ENCODE measurements at places on chromosomes 7 and 10. TPM values are rescaled to one million over a fixed set of nuclear protein-coding genes. Genes with fewer than 3 reads are reported as not detected.

- peak; percentile 61 for DNase-seq
Measured at GRCh38 chr7:95690367-95690947, 81.9 kb upstream of the DYNC1I1 start.

DNA sequence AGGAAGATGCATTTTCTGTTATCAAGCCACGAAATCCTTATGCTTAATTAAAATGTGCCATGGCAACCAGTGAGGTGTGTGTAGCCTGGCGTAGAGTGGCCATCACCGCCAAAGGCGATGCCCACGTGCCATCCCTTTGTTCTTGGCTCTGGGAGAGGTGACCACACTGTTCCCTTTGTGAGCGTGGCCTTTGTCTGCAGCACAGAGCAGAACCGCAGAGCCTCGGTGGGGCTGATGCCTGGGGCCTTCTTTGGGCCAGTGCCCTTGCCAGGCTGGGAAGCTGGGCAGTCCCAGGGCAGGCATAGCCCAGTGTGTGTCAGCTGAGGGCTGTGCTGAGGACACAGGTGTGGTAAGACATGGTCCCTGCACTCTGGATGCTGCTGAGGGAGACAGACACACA is 48.3 kb downstream of the BUB3 start:
- no peak for DNase-seq

DNA sequence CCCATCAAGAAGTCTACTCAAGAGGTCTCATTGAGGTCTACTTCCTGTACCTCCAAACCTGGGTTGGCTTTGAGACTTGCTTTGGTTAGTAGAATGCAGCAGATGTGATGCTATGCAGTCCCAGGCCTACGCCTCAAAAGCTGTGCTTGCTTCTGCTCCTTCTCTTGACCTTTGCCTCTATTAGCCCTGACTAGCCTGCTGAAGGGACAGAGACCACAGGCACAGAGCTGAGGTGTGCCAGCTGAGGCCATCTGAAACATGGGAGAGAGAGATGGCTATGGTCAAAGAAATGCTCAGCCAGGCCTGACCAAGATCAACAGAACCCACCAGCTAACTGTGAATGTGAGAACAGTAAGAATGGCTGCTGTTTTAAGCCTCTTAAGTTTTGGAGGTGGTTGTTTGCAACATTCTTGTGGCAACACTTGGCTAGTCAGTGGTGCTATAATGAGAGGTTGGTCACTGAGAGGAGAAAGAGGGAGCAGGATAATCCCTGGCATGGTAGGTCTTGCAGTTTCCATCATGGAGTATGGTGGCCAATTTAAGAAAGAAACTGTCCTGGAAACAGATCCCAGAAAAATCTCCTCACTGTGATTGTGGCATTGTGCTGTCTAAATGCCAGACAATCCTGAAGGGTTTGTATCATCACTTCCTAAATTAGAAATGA is 176.1 kb upstream of the PHYHIPL start:
- no peak for DNase-seq

Gene FAM13C
- total RNA-seq: 0.03 TPM

Gene SORCS1
- not detected for total RNA-seq

All from SJSA1 (cell line).